ENCODE measurements at places on chromosomes 5 and 9. TPM values are rescaled to one million over a fixed set of nuclear protein-coding genes. Genes with fewer than 3 reads are reported as not detected.

DNA sequence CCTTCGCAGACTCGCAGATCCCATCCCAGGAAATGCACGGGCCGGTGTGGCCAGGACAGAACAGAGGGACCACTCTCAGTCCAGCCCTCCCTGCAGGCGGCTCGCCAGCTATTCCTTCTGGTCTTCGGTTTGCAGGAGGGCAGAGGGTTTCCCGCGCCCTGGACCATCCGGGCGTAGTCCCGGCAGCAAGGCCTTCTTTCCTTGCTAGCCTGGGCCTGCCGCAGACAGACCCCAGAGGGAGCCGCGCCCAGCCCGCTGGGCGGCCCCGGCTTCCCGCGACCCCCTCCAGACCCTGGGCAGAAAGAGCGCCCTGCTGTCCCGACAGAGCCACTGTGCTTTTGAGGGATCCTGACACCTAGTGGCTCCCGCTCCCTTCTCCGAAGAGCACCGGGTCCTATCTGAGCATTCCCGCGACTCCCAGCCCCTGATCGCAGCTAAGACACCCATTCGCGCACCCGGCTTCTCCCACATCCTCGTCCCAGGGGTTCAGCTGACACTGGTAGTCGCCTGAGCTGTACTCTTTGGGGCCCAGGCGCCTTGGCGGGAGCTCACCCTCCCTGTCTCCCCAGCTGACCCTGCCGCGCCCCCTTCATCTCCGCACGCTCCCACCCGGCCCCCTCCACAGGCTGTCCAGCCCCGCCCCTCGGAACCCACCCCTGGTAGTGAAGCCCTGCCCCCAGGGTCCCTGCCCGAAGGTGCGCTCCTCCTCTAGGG, 1.1 kb downstream of the CFAP90 start:
- peaks cover 6% of the 10 kb centered on the region for H3K4me1 ChIP-seq
- no peak overlapping the region for H3K27ac ChIP-seq
- no peak overlapping the region for H3K4me3 ChIP-seq
- no peak for DNase-seq
- no peaks in the 10 kb centered on the region for H3K36me3 ChIP-seq
- peaks cover 15% of the 10 kb centered on the region for H3K27me3 ChIP-seq

TNFSF15 gene
- total RNA-seq: not detected

PLAC8L1 gene
- total RNA-seq: not detected

- no peaks in the 10 kb centered on the region for H3K4me1 ChIP-seq
- H3K4me3 ChIP-seq: no peak overlapping the region
- H3K27ac ChIP-seq: no peak overlapping the region
- no peaks in the 10 kb centered on the region for H3K27me3 ChIP-seq
- no peak for DNase-seq
Observed at GRCh38 chr9:75246949-75247348, 158.6 kb downstream of the OSTF1 start.

GRCh38 chr5:18457255-18457654, 823.0 kb downstream of the TAF11L14 start:
- H3K27me3 ChIP-seq: no peaks in the 10 kb centered on the region
- no peak for DNase-seq
- H3K4me1 ChIP-seq: no peaks in the 10 kb centered on the region
- no peak overlapping the region for H3K27ac ChIP-seq

DNA sequence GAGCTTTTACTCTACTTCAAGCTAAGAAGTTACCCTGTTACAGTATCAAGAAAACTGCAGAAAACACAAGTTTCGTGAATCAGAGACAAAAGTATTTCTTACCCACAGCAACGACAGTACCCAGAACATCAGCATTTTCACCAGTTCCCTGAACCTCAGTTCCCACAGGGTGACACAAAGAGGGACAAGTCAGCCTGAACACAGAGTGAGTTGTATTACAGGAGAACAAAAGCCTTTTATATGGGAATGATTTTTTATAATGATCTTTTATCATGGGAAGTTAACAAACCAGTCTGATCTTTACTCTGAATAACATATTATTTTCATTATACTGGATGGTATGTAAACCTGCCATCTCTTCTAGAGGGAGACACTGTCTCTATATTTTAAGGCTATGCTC, 139.0 kb upstream of the ITGA1 start:
- no peak for DNase-seq
- H3K27ac ChIP-seq: no peak overlapping the region
- H3K4me1 ChIP-seq: no peaks in the 10 kb centered on the region
- H3K4me3 ChIP-seq: no peak overlapping the region
- H3K36me3 ChIP-seq: no peaks in the 10 kb centered on the region
- peaks cover 7% of the 10 kb centered on the region for H3K27me3 ChIP-seq

DNA sequence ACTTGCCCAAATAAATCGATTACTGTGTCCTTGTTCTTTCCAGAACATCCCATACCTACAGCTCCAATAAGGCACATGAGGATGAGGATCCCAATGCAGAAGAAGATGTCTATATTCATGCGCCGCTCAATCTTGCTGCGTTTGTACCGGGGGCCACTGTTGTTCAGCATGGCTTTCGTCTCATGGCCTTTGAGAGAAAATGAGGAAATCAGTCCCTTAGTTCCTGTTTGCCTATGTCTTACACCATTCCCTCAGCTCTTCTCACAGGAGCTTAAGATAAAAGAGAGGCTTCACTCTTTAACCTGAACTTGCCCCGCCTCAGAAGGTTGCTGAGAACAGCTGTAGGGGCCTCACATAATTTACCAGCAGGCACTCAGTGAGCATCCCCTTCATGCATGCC, 211.6 kb downstream of the ATP10B start:
- H3K4me3 ChIP-seq: no peak overlapping the region
- H3K27ac ChIP-seq: no peak overlapping the region
- H3K27me3 ChIP-seq: no peaks in the 10 kb centered on the region
- no peaks in the 10 kb centered on the region for H3K36me3 ChIP-seq
- DNase-seq: no peak

GRCh38 chr5:60630179-60630578, 69.8 kb downstream of the DEPDC1B start:
- no peak overlapping the region for H3K4me3 ChIP-seq
- DNase-seq: no peak
- H3K4me1 ChIP-seq: no peaks in the 10 kb centered on the region
- peaks cover 23% of the 10 kb centered on the region for H3K36me3 ChIP-seq

GRAMD2B gene
- total RNA-seq: 25.5 TPM

DNA sequence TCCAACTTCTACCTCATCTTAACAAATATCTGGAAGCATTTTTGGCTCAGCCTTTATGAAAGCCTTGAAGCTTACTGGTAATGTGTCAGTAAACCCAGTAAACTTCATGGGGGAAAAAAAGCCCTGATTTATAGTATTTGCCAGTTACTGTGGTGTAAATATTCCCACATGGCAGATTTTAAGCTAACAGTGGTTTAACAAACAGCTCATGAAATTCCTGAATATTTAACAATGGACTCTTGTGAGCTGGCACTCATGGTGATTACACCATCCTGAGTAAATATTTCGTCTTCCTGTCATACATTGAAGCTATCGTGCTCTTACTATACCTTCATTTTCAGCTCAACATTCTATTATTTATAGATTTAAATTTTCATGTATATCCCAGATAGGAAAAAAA, 57.0 kb upstream of the ACOT12 start:
- no peak overlapping the region for H3K27ac ChIP-seq
- no peak for DNase-seq
- no peaks in the 10 kb centered on the region for H3K4me1 ChIP-seq

DNA sequence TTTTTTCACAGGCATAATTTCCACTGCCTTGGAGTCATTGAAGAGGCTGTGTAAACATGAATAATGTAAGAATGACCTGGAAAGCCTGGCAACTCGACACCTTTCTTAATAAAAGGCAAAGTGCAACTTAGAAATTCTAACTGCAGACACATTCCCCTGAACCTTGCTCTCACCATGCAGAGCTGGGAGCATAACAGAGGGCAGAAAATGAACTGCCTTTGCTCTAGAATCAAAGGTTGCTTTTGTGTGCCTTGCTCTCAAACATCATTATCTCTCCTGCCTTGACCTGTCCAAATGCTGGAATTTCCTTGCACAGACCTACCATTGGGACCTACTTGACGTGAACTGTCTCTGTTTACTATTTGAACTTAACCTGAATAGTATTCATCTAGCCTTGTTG, 462.0 kb upstream of the ZNF462 start:
- no peaks in the 10 kb centered on the region for H3K36me3 ChIP-seq
- H3K27me3 ChIP-seq: no peaks in the 10 kb centered on the region
- H3K27ac ChIP-seq: no peak overlapping the region
- no peak overlapping the region for H3K4me3 ChIP-seq
- H3K4me1 ChIP-seq: peaks cover 24% of the 10 kb centered on the region
- DNase-seq: no peak

CMYA5 gene
- total RNA-seq: 0.06 TPM

GRCh38 chr5:94969174-94969573, 315.7 kb downstream of the MCTP1 start:
- no peak overlapping the region for H3K4me3 ChIP-seq
- H3K4me1 ChIP-seq: no peaks in the 10 kb centered on the region
- H3K27ac ChIP-seq: no peak overlapping the region
- H3K36me3 ChIP-seq: no peaks in the 10 kb centered on the region

IFNA2 gene
- total RNA-seq: not detected

DNA sequence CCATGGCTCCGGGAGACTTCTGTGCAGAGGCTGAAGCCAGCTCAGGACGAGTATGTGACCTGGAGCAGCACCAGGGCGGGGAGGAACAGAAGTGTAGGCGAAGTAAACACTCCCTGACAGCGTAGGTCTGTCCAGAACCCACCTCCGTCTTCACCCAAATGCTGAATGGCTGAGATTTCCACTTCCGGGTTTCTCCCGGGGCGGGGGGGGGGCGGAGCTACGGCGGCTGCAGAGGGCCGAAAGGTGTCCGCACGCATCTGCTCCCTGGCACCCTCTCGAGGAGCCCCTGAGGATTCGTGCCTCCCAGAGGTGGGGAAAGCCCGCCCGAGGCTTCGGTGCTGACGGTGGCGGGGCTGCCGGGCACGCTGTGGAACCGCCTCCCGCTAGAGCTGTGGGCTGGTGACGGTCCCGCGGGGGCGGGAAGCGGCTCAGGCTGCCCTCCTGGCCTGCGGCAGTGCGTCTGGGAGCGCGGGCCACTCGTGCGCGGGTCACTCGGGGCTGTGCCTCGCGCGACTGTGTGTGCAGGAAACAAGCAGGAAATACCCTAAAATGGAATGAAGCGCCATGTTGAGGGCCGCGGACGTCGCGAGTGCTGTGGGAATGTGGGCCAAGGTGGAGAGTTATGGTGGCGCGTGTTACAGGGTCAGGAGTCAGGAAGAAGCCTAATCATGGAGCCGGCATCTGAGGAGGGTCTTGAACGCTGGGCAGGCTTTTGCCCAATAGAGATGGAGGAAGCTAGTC, 1425.4 kb downstream of the FOXD4L5 start:
- no peak overlapping the region for H3K4me3 ChIP-seq
- H3K36me3 ChIP-seq: no peaks in the 10 kb centered on the region
- H3K4me1 ChIP-seq: no peaks in the 10 kb centered on the region
- no peak for DNase-seq
- H3K27ac ChIP-seq: no peak overlapping the region

FAM13B gene
- total RNA-seq: 32.7 TPM

DNA sequence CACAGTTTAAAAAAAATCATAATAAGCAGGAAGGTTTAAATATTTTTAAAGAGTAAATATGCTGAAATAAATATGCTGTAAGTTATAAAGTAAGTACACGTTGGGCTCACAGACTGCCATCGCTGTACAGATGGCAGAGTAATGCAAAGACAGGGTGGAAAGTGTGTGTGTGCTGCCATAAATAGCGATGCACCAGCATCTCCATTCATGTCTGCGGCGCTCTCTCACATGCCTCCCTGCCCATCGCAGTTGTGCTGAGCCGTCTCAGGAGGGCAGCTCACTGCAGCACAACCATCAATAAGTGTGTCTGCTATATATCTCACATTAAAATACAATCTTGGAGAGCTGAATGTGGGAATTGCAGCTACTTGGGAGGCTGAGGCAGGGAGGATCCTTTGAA, 14.3 kb downstream of the MOCS2 start:
- H3K36me3 ChIP-seq: peaks cover 41% of the 10 kb centered on the region
- H3K27ac ChIP-seq: no peak overlapping the region
- no peaks in the 10 kb centered on the region for H3K27me3 ChIP-seq
- H3K4me3 ChIP-seq: no peak overlapping the region
- H3K4me1 ChIP-seq: peaks cover 13% of the 10 kb centered on the region

GRCh38 chr5:158921441-158922262, 178.1 kb downstream of the EBF1 start:
- no peaks in the 10 kb centered on the region for H3K27me3 ChIP-seq
- no peaks in the 10 kb centered on the region for H3K36me3 ChIP-seq
- H3K4me1 ChIP-seq: no peaks in the 10 kb centered on the region
- no peak overlapping the region for H3K27ac ChIP-seq

HTR1A gene
- not detected for total RNA-seq
